NCI-H1048 (cell line): ENCODE measurements at places on chromosomes 1 and 21.

- no peak for DNase-seq
Observed at GRCh38 chr1:243842978-243843511, 7.0 kb downstream of the AKT3 start.

DNA sequence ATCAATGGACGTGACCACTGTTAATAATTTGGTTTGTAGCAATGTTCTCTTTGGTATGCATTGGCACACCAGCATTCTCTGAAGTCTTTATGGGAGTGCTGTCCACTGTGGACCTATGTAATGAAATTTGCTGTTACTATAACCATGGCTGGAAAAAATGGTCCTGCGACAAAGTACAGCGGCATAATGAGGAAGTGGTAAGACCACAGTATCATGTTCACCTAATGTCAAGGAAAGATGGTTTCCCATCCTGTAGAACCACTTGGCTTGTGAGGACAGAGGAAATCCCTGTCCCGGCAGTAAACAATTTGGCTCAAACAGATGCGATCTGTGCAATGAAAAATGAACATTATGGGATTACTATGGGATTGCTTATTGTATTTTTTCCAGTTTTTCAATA lies 173.9 kb upstream of the IVNS1ABP start:
- no peak for DNase-seq

DNA sequence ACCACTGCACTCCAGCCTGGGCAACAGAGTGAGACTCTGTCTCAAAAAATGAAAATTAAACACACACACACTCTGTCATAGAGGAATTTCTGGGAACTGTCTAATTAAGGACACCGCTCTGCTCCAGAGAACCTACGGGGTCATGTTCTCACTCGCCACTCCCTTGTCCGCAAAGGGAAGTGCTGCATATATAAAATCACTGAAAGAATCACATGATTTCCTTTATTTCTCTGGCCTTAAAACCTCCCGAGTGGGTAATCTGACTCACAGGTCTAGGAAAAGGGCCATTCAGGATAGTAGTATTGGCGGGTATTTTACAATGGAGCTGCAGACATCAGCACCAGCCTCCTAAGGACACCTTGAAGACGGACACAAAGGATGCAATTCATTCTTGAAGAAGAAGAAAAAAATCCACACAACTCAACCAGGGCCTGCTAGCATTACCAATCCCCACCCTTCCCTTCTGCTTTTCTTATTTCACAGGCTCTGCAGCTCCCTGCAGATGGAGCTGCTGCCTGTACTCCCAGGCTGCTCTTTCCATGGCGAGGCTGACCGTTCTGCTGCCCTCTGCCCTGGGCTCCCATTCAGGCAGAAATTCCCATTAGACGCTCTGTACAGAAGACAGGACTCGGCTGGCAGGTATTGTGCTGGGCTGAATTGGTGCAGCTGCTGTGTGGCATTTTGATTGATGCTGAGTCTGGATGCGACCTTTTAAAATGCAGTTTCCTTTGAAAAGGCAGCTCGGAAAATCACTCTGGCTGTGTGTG lies 53.3 kb upstream of the FAM89A start:
- no peak for DNase-seq

GRCh38 chr1:178472531-178472930 lies 24.2 kb downstream of the CLEC20A start:
- DNase-seq = no peak

- no peak for DNase-seq
Observed at GRCh38 chr1:236945002-236945401, 59.2 kb downstream of the MT1HL1 start.

DNA sequence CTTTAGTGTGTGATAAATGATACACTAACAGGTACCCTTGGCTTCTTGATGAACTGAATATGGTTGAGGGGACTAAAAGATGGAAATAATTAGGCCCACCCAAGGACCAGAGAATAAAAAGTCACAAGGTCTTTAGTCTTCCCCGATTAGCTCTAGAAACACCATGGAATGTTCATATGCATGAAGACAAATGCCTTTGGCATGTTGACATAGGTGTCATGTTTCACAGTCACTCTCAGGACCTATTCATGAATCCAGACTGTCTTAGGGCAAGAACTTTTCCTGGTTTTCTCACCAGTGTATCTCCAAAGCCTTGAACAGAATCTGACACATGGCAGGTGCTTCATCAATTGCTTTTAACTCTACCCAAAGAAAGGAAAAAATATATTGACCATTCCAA lies 412.8 kb downstream of the AJAP1 start:
- DNase-seq = no peak

GRCh38 chr1:182768963-182769362 lies 20.6 kb upstream of the NPL start:
- DNase-seq = no peak

GRCh38 chr1:3607703-3608065 lies 3.6 kb downstream of the MEGF6 start:
- DNase-seq = no peak

GRCh38 chr21:38258521-38259485 lies 2.0 kb downstream of the KCNJ15 start:
- no peak for DNase-seq

DNA sequence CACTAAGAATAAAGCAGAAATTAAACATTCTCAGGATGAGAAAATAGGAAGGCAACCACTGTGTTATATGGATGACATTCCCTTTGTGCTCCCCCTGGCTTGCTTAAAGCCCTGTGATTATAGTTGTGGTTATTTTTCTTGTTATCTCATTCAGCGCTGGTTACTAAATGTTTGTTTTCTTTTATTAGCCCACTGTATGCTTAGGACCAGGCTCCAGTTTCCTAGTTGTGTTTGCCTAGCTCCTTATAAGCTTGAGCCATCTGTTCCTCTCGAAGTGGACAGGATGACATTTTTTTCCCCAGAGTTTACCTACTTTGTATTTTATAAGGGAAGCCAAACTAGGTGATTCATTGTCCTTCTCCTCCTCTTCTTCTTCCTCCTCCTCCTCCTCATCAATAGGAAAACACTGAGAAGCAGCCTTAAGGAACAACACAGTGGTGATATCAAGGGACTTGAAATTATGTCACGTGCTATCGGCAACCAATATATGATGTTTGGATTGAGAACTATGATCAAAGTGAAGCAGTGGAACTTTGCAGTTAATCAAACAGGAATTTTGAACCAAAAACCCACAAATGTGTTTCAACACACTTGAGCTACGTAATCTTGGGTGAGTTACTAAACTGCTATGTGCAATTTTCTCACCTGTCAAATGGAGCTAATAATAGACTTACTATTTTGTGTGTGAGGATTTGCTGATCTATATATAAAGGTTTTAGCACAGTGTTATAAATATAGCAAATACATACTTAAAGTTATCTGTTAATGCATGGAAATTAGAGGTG lies 35.1 kb upstream of the RGS7 start:
- DNase-seq = no peak

- no peak for DNase-seq
Observed at GRCh38 chr1:192260076-192260475, 56.7 kb upstream of the RGS21 start.

DNA sequence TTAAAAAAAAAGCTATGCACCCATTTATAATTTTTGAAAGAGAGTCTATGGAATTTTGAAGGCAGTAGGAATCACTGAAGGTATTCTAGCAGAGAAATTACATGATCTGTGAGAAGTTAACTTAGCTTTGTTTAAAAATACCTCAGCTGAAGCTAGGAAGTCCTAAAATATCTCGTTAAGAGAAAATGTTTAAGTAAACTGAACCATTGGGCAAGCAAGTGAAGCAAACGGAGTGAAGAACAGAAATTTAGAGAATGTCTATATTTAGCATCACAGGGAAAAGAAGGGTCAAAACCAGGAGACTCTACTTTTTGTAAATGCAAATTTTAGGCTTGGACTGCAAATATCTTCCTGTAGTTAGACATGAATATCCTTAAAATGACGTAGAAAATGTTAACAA lies 230.8 kb downstream of the HMCN1 start:
- no peak for DNase-seq

- no peak for DNase-seq
Observed at GRCh38 chr1:116104667-116105066, 6.5 kb upstream of the MAB21L3 start.

DNA sequence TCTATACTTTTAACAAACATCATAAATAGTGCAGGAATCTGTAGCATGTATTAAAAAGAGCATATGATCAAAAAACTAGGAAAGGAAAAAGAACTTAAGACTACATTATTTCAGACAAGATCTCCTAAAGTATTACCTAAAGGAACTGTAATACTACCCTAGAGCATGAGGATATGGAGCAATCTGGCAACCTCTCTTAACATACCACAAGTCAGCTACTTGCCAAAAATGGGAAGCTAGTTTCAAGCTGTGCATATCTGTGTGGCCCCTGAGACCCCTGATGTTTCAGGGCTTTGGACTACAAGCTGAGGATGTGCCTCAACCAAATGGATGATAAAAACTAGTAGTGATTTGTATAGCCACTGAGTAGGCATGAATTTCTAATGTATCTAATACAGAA lies 525.6 kb downstream of the PTBP2 start:
- no peak for DNase-seq

DNA sequence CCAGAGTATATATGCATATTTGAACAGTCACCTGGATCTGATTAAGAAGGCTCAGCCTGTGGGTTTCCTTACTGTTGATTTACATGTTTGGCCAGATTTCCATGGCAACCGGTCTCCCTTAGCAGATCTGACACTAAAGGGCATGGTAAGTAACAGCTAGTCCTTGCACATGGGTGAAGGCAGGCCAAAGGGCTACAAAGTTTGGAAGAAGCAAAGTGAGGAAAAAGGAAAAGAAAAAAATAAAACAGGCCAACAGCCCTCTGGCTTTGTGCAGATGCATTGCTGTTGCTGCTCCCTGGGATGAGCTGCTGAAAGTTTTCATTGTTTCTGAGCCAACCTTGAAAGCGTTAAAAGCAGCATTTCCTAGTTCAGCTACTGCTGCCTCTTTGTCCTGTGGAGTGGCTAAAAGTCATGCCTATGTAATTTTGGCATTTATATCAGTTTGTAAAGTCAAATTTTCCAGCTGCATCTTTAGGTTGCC lies 176.5 kb upstream of the HOOK1 start:
- DNase-seq = no peak

DNA sequence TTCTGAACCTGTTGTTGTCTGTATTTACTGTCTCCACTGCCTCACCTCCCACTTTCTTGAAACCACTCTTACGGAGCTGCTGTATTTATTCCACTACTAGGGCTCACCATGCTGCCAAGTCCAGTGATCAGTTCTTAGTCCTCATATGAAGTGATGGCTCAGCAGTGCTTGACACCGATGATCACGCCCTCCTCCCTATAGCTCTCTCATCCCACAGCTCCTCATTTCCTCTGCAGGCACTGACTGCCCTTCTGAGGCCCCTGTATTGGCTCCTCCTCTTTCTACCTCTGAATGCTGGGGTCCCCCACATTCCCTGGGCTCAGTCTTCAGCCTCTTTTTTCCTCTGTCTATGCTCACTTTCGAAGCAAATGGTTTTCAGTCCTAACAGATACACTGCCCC lies 3.4 kb downstream of the CLCA1 start:
- DNase-seq = no peak

DNA sequence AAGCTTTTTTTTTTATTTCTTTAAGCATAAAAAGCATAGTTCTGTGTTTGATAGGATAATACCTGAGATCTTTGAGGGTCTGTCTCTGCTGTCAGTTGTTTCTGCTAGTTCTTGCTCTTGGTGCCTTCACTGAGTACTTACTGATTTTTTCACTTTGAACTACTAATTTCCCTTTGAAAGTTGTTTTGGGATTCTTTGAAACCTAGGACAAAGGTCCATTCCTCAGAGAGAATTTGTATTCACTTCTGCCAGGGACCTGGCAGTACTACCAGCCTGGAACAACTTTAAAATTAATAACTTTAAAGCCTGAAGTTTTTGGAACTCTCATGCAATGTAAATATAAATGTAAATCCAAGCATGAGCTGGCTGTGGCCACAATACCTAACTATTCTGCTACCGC lies 190.1 kb downstream of the TM2D1 start:
- DNase-seq = no peak

DNA sequence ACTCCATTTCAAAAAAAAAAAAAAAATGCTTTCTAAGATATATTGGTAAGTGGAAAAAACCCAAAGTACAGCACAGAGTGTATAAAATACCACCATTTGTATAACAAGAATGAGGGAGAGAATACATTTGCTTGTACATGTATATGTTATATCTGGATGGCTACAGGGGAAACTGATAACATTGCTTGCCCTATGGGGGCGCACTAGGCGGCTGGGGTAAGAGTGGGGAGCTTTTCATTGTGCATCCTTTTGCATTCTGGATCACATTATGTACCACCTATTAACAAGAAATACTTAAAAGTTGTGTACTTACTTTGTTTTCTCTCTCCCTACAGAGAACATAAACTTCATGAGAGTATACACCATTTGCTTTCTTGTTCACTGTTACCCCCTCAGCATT lies 28.6 kb upstream of the OPRD1 start:
- no peak for DNase-seq

DNA sequence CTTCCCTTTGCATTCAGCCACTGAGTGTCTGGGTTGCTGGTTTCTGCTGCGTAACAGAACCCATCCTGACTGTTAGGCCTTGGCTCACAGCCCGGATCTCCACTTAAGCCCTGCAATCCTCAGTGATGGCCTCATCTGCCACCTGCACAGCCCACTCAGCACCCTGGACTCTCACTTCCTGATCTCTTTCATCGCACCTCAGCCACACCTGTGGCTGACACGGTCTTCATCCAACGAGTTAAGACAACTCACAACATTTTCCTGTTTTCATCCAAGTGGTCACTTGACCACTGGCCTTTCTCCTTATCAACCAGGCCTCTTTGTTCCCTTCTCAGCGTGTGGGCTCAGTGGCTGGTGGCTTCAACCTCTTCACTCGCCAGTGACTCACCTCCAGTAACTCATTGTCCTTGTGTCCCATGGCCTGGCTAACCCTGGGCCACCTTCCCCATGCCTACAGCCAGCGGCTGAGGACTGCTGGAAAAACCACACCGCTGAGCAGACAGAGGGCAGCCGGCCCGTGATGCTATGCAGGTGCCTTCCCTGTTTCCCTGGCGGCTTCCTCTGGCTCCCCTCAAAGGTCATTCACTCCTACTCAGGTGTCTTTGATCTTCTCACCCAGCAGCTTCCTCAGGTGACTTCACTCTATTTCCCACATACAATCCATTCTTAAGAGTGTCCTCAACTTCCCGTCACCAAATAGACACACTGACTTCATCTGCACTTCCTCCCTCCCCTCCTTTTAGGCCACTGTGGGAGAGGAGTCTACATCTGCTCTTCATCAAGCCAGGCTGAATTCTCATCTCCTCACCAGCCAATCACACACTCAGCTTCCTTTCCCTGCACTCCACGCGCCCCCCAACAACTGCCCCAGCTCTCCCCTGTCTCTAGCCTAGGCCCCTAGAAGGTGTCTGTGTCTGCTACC lies 19.9 kb upstream of the EDN2 start:
- DNase-seq = no peak

DNA sequence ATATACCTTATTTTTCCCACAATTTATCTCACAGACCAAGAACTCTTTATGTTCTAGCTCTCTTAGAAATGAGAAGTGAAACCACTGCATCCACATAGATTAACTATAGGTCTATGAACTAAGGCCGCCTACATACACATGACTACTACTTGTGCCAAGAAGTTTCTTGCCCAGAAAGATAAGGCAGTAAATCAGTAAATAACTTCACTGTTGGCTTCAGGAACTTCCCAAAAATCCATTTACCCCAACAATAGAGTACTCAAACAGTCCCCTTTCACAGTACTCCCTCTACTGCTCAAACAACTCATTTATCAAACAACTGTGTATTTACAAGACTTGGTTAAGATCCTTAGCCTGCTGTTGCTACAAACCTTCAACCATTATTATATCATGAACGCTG lies 96.5 kb downstream of the NME7 start:
- no peak for DNase-seq
